ENCODE measurements at places on chromosomes 2 and 18.

- DNase-seq = no peak
Observed at GRCh38 chr18:49161627-49162026, 210.9 kb upstream of the SMAD7 start.

- no peak for DNase-seq
Observed at GRCh38 chr2:8693157-8693821, 11.4 kb downstream of the ID2 start.

DNA sequence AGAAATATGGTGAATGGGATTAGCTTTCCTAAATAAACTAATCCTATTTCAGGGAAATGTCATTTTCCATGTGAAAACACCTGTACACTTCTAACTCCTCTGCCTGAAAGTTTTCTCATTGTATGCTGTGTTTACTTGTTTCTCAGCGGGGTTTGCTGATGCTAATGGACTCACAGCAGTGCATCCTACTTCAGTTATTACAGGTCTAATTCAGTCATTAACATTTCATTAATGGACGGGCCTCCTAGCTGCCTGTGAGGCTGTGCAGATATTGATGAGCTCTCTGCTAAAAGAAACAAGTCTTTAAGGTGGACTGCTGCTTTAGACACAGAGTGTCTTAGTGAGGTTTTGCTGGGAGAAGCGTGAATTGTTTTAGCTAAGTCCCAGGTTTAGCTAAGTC lies 1342.0 kb upstream of the ZEB2 start:
- DNase-seq = no peak

GRCh38 chr18:54914816-54915215 lies 44.4 kb downstream of the CCDC68 start:
- DNase-seq = no peak

DNA sequence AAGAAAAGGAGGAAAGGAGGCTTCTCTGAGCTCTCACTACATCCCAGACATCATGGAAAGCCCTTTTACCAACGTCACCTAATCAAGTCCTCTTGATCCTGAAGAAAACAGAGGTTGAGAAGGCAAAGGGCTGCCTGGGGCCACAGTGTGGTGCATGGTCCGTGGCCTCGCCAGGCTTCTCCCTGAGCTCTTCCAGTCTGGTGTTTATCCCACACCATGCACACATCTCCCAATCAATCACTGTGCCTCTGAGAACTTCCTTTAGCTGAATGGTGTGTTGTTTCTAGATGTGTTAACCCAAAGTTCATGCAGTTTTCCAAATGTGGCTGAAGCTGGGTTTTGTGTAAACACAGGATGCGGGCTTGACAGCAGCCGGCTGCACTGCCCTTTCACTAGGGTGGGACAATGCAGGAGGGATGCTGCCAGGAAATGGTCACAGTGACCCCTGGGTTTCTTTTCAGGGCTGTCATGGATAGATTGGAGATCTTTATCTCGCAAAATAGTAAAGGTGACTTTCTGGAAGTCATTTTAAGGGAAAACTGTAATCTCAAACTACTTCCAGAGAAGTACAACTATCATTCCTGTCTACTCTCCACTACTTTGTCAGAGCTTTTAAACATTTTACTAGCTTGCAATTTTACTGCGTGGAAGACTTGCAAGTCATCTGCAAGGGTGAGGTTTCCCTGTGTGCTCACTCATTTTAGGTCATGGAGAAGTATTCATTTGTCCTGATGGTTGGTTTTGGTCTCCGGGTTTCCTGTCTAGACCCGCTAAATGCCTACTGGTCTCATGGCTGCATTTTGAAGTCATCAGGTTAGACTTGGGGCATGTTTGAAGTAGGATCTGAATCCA lies 54.6 kb downstream of the IL1R2 start:
- DNase-seq = no peak

GRCh38 chr2:72003124-72003523 lies 144.5 kb downstream of the CYP26B1 start:
- DNase-seq = no peak

DNA sequence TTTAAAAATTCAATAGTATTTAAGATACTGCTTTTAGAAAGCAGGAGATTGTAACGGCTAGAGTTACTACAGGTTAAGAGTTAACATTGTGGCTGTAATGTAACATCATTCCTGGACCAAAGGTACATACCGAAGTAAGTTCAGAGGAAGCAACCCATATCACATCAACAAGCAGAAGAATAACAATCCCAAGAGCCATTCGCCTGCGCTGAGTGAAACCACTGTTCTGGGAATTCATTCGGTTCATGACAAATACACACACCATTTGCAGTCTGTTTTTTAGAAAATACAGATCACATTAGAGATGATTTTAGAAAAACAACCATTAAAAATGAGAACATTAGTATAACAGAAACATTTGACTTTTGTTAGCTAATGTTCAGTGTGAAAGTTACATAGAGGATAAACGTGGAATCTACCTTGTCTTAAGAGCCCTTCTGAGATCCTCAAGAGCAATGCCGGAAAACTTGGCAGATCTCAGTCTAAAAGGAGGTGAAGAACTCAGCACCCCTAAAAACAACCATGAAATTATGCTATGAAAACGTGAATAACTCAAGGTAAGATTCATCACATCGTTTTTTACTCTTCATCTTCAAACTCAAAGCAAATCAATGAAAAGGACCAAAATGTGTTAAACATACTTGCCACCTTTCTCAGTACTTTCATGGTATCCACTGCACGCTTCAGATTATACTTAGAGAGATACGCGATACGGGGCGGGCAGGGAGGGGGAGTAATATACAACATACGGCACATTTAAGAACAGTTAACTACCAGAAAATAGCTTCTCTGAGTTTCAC lies 1.2 kb downstream of the SLC35F5 start:
- no peak for DNase-seq

- no peak for DNase-seq
Observed at GRCh38 chr2:161427664-161428587, 11.8 kb downstream of the TBR1 start.

DNA sequence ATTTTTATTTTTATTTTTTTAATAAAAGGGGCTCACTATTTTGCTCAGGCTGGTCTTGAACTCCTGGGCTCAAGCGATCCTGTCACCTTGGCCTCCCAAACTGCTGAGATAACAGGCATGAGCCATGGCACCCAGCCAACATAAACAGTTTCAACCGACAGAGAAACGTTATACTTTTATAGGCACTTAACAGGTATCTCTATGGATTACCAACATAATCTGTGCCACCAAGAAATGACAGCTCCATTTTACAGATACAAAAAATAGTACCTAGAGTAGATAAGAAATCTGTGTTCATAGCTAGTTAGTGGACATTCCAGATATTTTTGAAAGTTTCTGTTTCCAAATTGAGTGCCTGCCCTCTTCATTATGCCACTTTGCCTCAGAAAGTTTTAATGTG lies 1316.7 kb downstream of the LRP1B start:
- peak; percentile 76 for DNase-seq

- no peak for DNase-seq
Observed at GRCh38 chr2:51971136-51971535, 939.2 kb upstream of the NRXN1 start.

DNA sequence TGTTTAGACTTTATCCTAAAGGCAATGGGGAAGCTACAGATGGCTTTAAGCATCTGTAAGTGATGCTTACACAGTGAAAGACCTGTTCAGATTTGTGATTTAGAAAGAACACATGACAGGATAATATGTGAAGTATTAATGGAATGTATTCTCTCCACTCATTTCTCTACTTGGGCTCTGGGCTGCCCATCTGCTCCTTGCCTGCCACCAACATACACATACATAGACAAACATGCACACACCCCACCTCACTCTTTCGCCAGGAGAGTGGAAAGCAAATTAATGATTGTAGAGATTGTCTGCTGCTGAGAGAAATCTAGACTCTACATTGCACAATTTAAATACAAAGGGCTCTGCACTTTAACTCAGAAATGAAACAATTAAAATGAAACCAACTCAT lies 61.0 kb upstream of the NFE2L2 start:
- no peak for DNase-seq

- no peak for DNase-seq
Observed at GRCh38 chr2:85861180-85861579, 27.6 kb downstream of the ST3GAL5 start.

- no peak for DNase-seq
Observed at GRCh38 chr2:204604061-204604460, 58.8 kb downstream of the PARD3B start.

DNA sequence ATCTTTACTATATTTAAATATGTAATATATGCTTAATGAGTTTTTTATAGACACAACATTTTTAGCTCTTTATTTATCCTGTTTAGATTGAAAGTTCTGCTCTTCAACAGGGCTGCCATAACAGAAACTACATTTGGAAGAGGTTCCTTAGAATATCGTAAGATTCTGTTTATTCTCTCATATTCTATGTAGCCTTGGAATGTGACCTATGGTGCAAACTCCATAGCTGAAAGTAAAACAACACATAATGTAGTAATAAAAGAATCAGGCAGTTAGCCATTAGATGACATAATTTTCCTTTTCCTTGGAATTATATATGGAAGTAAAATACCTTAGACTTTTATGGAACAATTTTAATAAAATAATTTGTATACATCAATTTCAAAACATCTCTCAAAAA lies 91.3 kb downstream of the ZNF804A start:
- DNase-seq = no peak

GRCh38 chr2:80969900-80970299 lies 665.3 kb upstream of the LRRTM1 start:
- DNase-seq = no peak

GRCh38 chr2:230128623-230129342 lies 60.1 kb upstream of the SLC16A14 start:
- DNase-seq = no peak

- peak; percentile 60 for DNase-seq
Observed at GRCh38 chr2:215796140-215796855, 217.1 kb downstream of the MREG start.

DNA sequence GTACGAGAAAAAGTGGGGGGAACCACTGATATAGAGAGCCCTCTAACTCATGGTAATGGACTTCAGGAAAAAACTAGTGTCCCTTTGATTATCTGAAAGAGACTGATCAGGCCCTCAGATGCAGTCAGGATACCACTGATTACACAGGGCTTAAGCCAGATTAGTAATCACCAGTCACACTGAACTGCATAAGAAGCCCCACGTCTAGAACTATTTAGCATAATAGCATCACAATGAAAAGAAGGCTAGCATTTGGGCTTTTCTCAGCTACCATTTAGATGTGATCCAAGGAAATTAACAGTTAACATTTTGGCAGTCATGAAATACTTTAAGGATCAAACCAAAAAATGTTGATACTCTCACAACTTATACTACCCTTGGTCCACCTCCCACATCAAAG lies 813.1 kb upstream of the POU3F3 start:
- no peak for DNase-seq

GRCh38 chr2:137700681-137701080 lies 263.6 kb upstream of the HNMT start:
- no peak for DNase-seq

- no peak for DNase-seq
Observed at GRCh38 chr18:40939656-40940515, 1015.1 kb upstream of the PIK3C3 start.

DNA sequence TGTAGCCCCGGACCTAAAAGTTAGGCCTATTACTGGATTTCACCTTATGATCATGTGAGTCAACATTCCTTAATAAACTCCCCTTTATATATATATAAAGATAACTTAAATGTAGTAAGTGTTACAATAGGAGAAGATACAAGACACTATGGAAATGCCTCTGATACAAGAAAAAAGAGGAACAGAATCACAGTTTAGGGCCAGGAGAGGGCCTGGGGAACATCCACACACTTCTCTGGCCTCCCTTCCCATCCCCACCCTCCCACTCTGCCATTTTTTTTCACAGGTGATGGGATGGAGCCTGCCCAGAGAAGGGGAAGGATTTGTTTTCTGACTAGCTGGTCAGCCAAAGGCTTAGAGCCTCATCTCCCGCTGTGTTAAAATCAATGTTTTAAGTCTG lies 6.4 kb downstream of the CDC42EP3 start:
- DNase-seq = no peak

- no peak for DNase-seq
Observed at GRCh38 chr2:118668431-118669424, 178.7 kb downstream of the EN1 start.

GRCh38 chr2:149616681-149617456 lies 29.3 kb upstream of the MMADHC start:
- no peak for DNase-seq

GRCh38 chr2:437756-438393 lies 150.0 kb upstream of the ALKAL2 start:
- DNase-seq = peak; percentile 40

- DNase-seq = no peak
Observed at GRCh38 chr2:47497843-47498460, 95.0 kb downstream of the MSH2 start.

DNA sequence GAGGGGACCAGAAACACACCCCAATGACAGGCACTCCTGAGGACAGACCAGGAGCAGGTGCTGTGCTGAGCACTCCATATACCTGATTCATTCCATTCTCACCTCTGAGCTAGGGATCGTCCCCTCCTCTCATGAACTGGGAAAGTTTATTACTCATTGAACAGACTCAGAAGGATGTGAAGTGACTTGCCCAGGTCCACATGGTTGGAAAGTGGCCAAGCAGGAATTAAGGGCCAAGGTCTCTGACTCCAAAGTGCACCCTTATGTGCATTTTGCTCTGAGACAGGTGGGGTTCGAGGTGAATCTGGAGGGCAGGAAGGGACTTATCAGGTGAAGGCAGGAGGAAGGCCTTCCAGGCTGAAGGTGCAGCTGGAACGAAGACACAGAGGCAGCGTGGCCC lies 25.1 kb upstream of the PLB1 start:
- no peak for DNase-seq

DNA sequence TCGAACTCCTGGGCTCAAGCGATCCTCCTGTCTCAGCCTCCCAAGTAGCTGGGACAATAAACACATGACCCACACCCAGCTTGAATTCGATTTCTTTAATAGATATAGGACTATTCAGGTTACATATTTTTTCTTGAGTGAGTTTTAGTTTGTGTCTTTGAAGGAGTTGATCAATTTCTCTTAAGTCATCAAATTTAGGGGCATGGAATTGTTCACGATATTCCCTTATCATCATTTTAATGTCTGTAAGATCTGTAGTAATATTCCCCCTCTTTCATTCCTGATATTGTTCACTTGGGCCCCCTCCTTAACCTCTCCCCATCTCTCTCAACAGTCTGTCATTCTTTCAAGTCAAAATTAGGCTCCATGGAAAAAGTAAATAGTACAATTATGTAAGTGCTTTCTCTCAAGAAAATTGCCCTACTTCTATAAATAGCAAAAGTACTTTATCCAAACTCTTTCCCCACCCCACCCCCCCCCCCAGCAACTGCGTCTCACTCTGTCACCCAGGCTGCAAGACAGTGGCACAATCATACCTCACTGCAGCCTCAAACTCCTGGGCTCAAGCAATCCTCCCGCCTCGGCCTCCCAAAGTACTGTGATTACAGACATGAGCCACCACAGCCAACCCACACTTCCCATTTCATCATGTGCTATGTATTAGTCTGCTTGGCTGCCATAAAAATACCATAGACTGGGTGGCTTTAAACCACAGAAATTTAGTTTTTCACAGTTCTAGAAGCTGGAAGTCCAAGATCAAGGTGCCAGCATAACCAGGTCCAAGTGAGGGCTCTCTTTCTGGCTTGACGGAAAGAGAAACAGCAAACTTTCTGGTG lies 20.1 kb downstream of the WDR33 start:
- DNase-seq = no peak

GRCh38 chr2:20171445-20171977 lies 53.4 kb downstream of the SDC1 start:
- DNase-seq = no peak

- no peak for DNase-seq
Observed at GRCh38 chr18:11425211-11425610, 184.2 kb upstream of the SLC35G4 start.

Measured in NCI-H2029 (cell line).